ENCODE measurements at places on chromosomes 16 and 17. TPM values are rescaled to one million over a fixed set of nuclear protein-coding genes. Genes with fewer than 3 reads are reported as not detected.

Gene DHRS7C
- polyA plus RNA-seq = not detected

Gene MYLK3
- 0.05 TPM for polyA plus RNA-seq

Gene ATP2A1
- 1.5 TPM for polyA plus RNA-seq

Gene CRHR1
- polyA plus RNA-seq = not detected

Gene GPRC5C
- polyA plus RNA-seq = 49.2 TPM

- no peak for DNase-seq
Measured at GRCh38 chr17:70896843-70897242, 727.5 kb downstream of the KCNJ2 start.

DNA sequence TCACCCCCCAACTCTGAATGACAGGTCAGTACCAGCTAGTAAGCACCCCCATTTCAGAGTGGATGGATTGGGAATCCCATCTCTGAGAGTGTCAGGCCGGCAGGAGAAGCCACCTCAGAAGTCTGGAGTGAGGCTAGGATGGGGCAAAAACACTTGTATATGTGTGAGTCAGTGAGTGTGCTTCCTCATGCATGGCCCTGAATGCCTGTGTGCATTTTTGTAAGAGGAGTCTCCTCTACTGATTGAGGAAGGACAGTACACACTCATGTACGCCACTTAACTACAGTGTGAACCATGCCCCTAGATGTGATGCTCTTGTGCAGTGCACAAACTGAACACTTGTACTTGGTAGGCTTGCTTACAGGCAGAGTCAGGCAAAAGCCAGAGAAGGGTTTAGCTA is 22.3 kb upstream of the NAGS start:
- no peak for DNase-seq

DNA sequence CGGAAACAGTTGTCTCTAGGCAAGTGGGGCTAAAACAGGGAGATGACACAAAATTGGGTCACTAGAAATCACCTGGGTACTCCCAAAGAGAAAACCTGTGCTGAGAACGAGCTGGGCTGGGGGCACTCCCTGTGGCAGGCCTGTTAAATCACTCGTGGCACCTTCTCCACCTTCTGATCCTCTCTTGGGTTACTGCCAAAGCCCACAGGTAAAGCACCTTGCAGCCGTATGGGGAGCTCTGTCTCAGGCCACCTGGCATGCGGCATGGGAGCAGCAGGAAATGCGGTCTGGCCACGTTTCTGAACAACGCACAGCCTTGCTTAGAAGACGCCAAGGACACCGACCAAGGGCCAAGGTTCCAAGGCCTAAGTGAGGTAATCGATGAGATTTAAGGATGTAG is 21.5 kb upstream of the ICAM2 start:
- no peak for DNase-seq

GRCh38 chr16:86229866-86230656 is 280.3 kb upstream of the FOXF1 start:
- no peak for DNase-seq

GRCh38 chr17:38421171-38421841 is 7.0 kb upstream of the ARHGAP23 start:
- DNase-seq = no peak
